ENCODE measurements at places on chromosomes 6 and 20.
A peak's percentile ranks its signal among the peaks of the same experiment; 100 is the strongest.

- DNase-seq: no peak
Measured at GRCh38 chr20:3101737-3102574, 17.4 kb upstream of the AVP start.

GRCh38 chr20:45629496-45630100 lies at the start of gene WFDC10A:
Gene WFDC10A, plus strand, starts transcription at chr20:45629739. Its CDS starts 75 bp downstream, at chr20:45629814.
- DNase-seq: no peak

GRCh38 chr6:83092756-83093399 lies 25.4 kb downstream of the DOP1A start:
- DNase-seq: no peak

DNA sequence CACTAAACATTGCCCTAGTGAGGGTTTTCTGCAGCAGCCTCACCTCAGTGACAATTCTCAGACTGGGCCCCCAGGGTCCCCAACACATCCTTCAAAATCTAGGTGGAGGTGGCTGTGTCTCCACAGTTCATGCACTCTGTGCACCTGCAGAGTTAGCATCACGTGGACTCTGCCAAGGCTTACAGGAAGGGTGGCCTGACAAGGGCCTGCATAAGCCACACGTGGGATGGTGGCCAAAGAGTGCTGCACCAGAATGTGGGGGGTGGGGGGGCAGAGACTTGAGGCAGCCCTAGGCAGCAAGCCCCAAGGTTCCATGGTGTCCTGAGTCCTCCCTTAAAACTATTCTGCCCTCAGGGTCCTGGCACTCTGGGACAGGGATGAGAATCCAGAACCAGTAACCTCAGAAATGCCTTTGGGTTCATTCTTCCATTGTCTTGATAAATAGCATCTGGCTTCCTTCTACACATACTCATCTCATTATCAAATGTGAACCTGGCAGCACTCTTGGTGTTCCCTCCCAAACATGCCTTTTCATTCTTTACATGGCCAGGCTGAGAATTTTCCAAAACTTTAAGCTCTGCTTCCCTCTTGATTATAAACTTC lies 1.6 kb upstream of the SERPINB1 start:
- DNase-seq: no peak

- DNase-seq: no peak
Measured at GRCh38 chr6:56055081-56055704, 179.8 kb upstream of the BMP5 start.

- no peak for DNase-seq
Measured at GRCh38 chr6:108502832-108503231, 57.9 kb upstream of the FOXO3 start.

DNA sequence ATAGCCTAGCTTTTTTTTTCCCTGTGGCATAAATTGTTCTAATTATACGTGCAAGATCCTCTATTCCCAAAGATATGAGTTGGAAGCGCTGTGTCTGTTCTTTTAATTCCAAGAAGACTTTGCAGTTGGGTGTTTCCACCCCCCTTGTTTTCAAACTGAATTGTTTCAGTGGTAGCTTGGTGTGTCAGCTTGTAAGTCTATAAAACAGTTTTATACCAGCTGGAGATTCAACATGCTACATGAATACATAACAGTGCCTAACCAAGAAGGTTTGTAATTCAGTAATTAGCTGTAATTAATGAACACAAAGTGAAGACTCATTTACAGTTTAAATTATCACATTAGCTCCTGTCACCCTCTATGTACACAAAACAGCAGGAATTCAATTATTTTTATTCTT lies 154.0 kb downstream of the ZNF217 start:
- no peak for DNase-seq

- no peak for DNase-seq
Measured at GRCh38 chr6:7703148-7703680, 22.7 kb upstream of the BMP6 start.

- DNase-seq: no peak
Measured at GRCh38 chr6:166499350-166500163, 86.9 kb downstream of the RAMACL start.

DNA sequence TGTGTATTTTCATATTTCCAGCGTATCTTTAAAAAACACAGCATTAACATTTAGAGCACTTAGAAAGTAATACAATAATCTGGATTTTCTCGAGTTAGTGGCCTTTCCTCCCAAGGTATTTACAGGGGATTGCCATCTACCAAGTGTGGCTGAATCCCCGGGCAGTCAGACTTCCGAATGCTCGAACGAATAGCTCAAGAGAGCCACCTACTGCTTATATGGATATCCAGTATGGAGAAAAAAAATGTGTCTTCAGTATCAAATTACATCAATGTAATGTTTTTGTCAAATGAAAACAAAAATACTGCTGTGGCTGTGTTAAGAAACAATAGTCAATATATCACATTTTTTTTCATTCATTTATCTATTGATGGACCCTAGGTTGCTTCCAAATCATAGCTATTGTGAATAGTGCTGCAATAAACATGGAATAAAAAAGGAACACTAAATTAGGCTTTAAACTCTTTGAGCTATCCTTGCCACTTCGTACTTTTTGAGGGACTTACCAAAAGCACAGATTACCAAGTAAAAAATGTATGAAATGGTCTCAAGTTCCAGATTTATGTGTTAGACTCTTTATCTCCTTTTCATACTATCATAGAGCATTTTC lies 654.5 kb upstream of the PTCHD4 start:
- DNase-seq: no peak

DNA sequence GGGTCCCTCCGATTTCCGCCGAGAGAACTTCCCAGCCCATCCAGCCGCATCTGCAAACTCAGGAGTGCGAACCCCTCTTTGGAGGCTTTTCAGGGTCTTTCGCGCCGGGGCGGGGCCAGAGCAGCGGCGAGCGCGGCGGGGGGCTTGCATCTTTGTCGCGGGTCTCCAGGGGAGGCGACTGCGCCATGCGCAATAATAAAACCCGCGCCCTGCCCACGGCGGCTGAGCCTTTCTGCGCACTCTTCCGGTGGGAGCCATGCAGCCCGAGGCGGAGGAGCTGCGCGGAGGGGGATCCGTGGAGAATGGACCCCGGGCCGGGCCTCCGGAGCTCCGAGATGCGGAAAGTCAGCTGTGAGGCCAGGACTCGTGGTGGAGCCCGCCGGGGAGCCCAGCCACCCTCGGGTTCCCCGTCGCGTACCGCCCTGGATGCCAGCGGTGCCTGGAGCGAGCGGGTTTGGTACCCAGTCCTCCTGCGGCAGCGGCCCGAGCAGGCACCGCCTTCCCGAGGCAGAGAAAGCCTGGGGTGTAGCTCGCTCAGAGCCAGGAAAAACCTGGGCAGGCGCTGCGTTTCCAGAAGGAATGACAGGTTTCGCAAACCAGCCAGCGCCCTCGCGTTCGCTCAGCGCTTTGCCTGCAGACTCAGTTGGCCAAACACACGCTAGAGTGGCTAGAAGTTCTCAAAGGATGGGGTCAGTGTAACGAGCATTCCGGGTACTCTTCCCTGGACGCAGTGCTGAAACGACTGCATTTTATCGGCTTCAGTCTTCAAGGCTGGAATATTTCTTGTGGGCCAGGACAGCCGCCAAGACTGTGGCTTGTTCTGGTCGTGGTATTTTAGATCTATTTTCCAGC lies 1.2 kb downstream of the AKAP12 start:
- peak; percentile 46 for DNase-seq

DNA sequence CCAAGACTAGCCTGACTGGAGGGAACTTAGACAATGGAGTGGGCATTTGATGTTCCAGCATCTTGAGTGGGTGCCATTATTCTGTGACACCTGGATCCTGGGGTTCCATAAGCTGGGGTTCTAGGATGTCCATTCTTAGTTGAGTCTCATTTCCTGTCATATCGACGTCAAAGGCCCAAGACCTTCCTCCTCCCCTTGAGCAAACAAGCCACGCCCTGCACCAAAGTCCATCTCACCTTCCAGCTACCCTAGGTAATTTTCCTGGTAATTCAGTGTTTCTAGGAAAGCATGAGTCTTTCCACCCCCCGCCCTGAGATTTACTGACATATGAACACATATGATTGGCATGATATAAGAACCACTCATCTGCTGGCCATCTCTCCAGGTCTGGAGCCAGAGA lies at the start of gene TRIM40:
TSS of gene TRIM40 (plus strand) at position 384 of the 400 bp plus-strand sequence. CDS start 897 bp downstream, outside the sequence.
- DNase-seq: no peak

GRCh38 chr20:38406476-38406875 lies 28.7 kb downstream of the SNHG17 start:
- DNase-seq: no peak

DNA sequence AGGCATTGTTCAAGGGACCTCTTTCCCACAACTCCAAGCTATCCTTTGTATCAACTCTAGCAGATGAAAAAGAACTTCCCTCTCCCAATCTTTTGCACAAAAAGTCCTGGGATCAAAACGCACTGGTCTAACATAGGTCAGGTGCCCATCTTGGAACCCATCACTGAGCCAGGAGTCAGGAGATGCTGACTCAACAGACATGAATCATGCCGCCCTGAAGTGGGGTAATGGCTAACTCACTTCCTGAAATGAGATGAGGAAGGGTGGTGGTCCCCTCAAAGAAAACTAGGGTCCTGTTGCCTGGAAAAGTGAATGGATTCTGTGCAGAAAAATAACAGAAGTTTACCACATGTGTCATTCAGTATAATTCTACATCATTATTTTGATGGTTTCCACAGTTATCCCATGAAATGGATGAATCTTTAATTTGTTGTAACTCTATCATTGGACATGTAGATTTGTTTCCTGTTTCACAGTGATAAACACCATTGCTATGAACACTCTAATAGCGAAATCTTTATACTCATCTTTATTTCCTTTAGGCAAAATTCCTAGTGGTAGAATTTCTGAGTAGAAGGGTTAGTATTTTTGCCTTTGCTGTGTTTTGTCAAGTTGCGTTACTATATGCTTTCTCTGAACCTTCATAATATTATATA lies 151.3 kb downstream of the SLC16A10 start:
- no peak for DNase-seq

GRCh38 chr6:111154981-111155380 lies 67.7 kb downstream of the SLC16A10 start:
- no peak for DNase-seq

- no peak for DNase-seq
Measured at GRCh38 chr6:144986271-144986670, 701.1 kb downstream of the UTRN start.

GRCh38 chr6:166603043-166603690 lies 16.7 kb upstream of the RAMACL start:
- no peak for DNase-seq
